HCT116 (cell line): ENCODE measurements at places on chromosomes 6 and 20. TPM values are rescaled to one million over a fixed set of nuclear protein-coding genes. Genes with fewer than 3 reads are reported as not detected.

RSPH3 gene
- 24.7 TPM for total RNA-seq

SRMS gene
- 3.2 TPM for total RNA-seq

REM1 gene
- not detected for total RNA-seq

ZNF165 gene
- total RNA-seq, result 11.2 TPM

PACRG gene
- 0.71 TPM for total RNA-seq

ADISSP gene
- 99.4 TPM for total RNA-seq

OLIG3 gene
- not detected for total RNA-seq

HUS1B gene
- 0.76 TPM for total RNA-seq
